ENCODE measurements at places on chromosomes 3 and 15.
A peak's percentile ranks its signal among the peaks of the same experiment; 100 is the strongest.

GRCh38 chr3:108489776-108490175, 20.6 kb downstream of the MYH15 start:
- no peak for DNase-seq

DNA sequence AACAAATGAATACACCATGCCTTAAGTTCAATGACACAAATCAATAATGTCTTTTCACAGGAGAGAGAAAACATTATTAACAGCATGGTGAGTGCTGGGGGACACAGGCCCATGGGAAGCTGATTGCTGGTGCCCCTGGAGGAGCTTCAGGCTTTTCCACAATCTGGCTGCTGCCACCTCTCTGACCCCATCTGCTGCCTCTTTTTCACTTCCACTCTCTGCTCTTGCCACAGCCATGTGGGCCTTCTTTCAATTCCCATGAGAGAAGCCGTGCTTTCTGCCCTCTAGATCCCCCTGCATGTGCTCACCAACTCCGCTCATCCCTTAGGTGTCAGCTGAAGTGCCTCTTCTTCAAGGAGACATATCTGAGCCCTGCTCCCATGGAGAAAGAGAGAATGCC, 21.0 kb upstream of the CTXND1 start:
- DNase-seq: no peak

DNA sequence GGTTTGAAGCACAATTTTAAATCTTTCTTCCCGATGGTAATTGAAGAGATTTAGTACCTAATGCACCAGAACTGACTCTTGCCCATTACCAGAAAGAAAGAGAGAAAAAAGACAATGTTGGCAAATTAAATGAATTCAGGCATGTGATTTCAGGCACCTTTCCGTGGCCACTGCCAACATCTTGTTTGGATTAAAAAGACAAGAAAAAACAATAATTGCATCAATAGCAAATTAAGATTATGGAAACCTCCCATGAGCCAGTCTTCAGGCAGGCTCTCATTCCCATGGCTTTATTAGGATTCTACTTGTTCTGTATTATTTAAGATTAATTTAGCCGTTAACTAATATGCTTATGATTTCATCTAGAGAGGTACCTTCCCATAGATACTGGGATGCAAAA, 193.0 kb downstream of the GREM1 start:
- no peak for DNase-seq

GRCh38 chr3:122231465-122232157, 48.1 kb downstream of the CASR start:
- no peak for DNase-seq

- DNase-seq: no peak
Measured at GRCh38 chr3:126389112-126389793, 5.5 kb upstream of the CFAP100 start.

DNA sequence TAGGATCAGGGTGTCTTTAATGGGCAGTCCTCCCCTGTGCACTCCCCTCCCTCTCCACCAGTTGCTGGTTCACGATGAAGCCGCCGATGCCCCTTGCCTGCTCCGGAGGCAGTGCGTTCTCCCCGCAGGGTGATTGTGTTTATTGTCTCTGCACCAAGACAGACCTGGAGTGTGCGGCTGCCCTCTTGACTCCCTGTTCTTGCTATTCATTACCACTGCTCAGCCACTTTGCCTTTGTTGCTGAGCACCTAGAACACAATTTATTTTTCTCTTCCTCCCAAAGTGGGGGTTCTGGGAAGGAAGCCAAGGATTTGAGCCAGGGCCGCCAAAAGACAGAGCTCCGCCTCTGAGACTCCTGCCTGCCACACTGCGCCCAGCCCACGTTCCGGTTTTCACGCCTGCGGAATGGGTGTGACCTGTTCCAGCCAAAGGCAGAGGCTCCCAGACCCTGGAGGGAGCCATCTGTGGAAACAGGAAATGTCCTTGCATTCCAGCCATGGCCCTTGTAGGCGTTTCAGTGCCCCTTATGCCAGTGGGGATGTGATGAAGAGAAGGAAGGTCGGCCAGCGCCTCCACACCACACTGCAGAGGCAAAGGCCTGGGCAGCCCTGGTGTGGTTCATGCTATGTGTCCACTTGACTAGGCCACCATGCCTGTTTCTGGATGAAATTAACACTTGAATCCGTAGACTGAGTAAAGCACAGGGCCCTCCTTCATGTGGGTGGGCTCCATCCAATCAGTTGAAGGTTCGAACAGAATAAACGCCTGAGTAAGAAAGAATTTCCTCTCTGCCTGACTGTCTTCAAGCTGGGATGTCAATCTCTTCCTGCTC, 85.8 kb downstream of the HMG20A start:
- no peak for DNase-seq

GRCh38 chr3:181932039-181932438, 220.3 kb downstream of the SOX2 start:
- DNase-seq: no peak

DNA sequence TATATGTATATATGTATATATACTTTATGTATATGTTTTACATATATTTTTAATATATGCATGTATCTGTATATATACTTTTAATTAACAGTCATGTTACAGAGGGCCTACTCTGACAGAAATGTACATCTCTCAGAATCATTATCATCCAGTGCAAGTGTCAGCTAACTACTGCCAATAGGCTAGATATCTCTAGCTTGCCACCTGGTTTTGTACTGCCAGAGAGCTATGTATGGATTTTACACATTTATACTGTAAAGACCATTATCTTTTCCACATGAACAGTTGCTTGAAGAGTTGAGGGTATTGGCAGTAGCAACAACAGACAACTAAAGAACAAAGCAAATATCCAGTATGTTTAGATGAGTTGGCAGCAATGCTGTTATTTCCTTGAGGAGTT, 99.7 kb upstream of the VGLL3 start:
- DNase-seq: no peak

DNA sequence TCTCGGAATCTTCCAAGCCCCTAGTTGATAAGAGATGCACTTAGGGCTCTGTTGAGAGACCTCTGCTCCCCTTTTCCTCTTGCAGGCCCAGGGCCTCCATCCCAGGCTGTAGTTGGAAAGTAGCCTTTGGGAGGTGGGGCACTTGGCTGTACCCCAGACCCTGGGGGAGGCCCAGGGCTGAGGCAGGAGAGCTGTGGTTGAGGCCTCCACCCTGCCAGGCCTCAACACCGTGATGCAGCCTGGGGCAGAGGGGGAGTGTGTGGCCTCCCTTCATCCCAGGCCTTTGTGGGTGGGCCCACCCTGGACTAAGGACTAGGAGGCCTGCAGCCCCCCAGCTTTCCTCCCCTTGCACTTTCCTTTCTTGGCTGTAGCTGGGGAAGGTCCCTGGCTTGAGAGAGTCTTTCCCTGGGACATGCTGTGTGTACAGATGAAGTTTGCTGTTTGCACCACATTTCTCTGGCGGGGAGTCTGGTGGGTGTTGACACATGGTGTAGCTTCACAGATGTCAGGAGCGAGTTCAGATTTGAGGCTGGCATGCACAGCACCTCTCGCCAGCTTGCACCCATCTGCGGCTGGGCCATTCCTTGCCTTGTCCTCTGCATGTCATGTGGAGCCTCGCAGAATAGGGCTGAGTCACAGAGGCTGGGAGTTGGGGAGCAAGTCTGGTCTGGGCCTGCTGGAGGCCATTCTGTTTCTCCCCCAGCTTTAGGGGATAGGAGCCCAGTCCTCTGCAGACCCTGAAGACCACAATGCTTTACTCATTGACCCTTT, 13.7 kb downstream of the PLEKHO2 start:
- DNase-seq: no peak

- DNase-seq: peak; percentile 39
Measured at GRCh38 chr15:77418966-77419835, 703 bp downstream of the PEAK1 start.

DNA sequence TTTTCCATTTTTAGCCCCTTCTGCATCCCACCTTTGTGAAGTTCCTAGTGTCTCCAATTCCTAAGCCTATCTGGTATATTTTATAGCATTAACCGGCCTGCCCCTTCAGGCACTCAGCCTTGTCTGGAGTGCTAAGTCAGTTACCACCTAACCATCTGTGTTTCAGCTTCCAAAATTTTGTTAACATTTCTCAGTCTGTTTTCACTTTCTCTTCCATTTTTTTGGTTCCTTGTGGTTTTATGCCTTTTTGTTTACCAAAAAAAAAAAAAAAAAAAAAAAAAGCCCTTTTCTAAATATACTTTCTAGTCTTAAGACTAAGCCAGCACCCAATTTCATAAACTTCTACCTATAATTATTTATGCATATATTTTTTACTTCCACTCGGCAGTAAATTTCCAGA, 92.4 kb downstream of the CSNK1G1 start:
- DNase-seq: no peak

GRCh38 chr15:83199288-83199687, 8.3 kb downstream of the HDGFL3 start:
- no peak for DNase-seq

DNA sequence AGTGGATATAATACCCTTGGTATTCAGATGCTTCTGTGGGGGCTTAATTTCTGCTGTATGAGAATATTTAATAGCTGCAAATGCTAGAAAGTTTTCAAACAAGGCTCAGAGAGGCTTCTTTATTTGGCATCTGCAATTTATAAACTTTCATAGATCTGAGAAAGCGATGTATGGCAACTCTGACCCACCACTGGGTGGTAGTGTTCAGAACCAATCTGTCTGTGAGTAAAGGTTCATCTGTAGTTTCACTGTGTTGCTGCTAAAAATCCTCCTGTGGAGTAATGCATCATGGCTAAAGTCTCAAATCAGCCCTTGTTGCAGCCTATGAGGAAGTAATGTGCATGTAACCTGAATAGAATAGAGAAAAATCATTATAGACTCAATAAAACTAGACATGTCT, 47.4 kb downstream of the CLSTN2 start:
- no peak for DNase-seq

DNA sequence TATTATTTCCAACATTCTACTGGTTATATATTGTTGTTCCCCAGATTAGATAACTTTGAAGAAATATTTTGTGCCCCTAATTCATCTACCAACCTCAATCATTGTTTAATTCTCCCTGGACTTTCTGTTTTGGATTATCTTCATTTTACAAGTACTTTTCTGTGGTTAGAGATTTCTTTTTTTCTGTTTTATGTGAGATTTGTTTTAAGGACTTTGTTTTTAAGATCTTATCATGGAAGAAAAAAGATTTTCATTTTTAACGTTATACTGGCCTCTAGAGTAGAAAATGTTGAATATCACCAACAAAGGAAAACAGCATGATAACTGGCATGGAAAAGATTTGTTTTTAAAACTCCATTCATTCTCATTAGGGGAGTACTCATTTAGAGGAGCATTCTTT, 210.9 kb upstream of the KCNMB2 start:
- no peak for DNase-seq

Measured in activated CD8-positive, alpha-beta memory T cell treated with anti-CD3 and anti-CD28 coated beads for 4 hours (primary cell).